ENCODE measurements at places on chromosomes 2 and 18.

GRCh38 chr2:241509155-241509784, 886 bp upstream of the STK25 start:
- DNase-seq, result no peak

DNA sequence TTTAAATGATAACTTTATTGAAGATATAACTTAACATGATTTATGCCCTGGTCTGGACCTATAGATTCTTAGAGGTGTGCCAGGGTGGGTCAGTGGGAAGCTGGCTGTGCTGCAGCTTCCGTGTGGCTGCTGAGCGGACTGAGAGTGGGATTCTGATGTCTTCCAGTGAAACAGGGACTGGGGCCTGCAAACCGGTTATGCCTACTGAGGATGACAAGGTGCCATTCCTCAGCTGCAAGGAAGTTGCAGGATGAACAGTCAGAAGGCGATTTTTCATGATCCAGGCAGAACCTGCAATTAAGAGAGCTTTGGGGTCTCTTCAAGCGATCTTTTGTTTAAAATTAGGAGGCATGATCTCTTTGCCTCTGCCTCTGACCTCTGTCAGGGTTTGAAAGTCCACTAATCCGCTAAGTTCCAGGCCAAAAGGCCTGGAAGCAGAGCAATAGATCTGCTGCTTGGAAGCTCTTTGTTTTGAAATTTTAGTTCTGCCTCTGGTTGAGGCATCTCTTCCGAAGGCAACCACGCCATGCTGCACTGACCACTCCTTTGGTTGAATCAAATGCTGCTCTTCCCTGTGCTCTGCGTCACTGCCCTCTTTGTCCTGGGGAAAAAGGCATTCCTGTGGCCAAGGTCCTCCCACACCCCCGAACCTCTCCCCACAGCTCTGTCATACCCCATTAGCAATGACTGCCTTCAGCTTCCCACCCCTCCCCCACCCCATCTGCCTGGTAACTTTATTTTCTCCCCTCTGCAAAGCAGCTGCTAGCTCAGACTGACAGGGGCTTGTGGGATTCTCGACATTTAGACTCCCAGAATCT, 2.0 kb downstream of the TMEM169 start:
- DNase-seq, result no peak

DNA sequence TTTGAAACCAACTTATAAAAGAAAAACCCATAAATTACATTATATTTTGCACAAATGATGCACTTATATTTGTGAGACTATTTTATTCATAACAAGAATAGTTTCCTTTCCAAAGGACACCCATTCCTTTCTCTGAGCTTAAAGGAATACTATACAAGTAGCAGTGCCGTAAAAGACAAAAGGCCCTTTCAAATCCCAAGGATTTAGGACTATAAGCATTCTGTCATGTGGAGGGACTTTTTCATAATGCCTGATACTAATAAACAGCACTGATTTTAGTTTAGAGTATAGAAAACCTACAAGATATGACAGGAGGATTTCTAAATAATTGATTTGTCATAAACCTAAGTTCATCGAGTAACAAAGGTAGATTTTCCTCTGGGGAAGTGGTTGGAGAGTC, 1134.2 kb upstream of the ZEB2 start:
- no peak for DNase-seq

DNA sequence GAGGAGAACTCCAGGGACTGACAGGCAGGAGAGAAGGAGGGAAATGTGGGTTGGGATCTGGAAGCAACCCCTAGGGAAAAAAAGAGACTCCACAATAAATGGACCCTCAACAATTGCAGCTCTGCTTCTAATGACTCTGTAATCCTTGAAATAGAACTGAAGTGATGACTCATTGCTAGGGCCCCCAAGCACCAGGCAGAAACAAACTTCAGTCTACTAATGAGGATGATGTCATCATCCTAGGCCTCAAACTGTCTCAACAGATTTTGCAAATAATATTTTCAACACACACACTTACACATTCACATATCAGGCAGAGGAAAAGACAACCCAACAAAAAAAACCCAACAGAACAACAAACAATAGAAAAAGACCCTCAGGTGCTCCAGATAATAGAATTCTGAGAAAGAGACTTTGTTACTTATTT, 143.3 kb downstream of the HDAC4 start:
- no peak for DNase-seq

GRCh38 chr2:239273280-239274234, 127.3 kb downstream of the HDAC4 start:
- DNase-seq, result no peak

DNA sequence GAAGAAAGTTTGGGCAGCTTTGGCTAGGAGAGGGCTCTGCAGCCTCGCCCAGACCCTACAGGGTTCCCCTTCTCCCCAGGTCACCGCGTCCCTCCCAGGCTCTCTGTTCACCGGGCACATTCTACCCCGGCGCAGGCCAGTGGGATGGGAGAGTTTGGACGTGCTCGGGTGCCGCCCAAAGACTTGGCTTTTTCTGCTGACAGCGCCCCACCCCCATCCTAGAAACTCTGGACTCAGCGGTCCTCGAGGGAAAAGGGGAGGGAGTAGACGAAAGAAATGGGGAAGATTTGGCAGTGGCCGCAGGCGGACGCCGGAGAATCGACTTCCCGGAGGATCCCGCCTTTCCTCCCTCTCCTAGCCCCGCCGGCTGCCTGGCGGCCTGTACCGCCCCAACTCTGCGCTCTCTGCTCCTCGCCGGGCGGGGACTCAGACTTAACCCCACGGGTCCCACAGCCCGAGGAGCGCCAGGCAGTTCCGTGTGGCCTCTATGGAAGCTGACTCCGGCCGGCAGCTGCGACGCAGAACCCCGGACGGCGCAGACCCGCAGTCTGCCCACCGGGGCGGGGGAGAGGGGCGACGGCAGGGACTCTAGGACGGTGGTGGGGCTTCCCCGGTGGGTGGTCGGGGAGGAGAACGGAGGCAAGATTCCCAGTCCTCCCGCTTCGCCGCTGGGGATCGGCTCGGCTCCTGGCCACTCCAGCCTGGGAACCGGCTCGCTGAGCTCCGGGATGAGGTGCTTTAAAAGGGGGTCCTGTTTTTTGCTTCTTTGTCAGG, 863 bp upstream of the SIX2 start:
- no peak for DNase-seq

DNA sequence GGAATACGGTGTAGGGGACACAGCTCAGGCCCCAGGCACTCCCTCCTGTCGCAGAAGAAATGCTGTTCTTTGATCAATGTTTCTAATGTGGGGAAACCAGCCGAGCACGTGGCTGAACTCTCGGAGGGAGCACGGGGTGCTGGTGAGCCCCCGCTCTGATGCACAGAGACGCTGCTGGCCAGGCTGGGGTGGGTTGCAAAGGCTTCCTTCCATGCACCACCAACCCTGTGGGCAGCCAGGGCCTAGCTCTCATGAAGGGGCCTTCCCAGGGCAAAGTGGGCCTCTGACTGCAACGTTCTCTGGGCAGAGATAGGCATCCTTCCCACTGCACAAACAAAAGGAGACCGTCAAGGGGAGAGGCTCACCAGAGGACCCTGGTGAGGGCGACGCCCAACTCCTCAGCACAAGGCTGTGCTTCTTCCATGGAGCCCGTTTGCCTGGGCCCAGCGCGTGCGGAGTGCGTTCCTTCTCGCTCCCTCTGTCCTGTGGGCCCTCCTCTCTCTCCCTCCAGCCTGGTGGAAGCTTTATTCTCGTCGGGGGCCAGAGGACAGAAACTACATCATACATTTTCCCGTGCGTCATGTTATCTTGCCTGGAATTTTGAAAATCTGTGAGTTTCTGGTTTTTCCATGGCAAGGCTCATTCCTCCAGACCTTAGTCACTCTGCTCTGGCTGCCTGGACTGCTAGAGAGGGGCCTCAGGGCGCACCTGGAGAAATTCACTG, 61.1 kb upstream of the SP3 start:
- DNase-seq, result no peak

DNA sequence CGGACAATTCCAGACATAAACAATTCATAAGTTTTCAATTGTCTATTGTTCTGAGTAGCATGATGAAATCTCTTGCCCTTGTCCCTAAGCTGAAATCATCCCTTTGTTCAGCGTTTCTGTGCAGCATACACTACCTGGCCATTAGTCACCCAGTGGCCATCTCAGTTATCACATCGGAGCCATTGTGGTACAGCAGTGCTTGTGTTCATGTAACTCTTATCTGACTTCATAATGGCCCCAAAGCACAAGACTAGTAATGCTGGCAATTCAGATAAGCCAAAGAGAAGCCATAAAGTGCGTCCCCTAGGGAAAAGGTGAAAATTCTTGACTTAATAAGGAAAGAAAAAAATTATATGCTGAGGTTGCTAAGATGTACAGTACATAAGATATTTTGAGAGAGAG, 127.2 kb downstream of the FHOD3 start:
- DNase-seq, result no peak

- no peak for DNase-seq
Measured at GRCh38 chr18:73261243-73261642, 393.5 kb upstream of the NETO1 start.

DNA sequence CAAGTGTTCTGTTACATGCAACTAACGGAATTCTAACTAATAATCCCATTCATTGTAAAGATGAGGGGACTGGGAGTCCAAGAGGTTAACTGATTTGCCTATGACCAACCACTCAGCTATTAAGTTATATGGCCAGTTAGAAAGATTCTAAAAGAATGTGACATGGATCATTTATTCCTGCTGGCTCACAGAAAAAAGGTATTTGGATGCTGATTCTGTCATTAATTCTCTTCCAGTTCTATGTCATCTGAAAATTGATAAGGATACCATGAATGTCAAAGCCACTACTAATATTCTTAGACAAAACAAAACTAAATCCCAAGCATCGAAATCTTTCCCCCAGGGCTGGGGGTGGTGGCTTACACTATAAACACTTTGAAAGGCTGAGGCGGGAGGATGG, 41.2 kb upstream of the GORASP2 start:
- no peak for DNase-seq

- DNase-seq, result no peak
Measured at GRCh38 chr2:24707143-24707542, 86.0 kb downstream of the PTRHD1 start.

- peak; percentile 43 for DNase-seq
Measured at GRCh38 chr2:39216346-39217191, 27.2 kb downstream of the CDKL4 start.

GRCh38 chr18:75830828-75831227, 403.3 kb upstream of the SMIM21 start:
- DNase-seq, result no peak

GRCh38 chr2:225010804-225011203, 31.5 kb downstream of the DOCK10 start:
- no peak for DNase-seq

GRCh38 chr2:3422161-3422779, 42.8 kb downstream of the TRAPPC12 start:
- no peak for DNase-seq

GRCh38 chr2:189337656-189338055, 103.6 kb upstream of the WDR75 start:
- DNase-seq, result no peak

DNA sequence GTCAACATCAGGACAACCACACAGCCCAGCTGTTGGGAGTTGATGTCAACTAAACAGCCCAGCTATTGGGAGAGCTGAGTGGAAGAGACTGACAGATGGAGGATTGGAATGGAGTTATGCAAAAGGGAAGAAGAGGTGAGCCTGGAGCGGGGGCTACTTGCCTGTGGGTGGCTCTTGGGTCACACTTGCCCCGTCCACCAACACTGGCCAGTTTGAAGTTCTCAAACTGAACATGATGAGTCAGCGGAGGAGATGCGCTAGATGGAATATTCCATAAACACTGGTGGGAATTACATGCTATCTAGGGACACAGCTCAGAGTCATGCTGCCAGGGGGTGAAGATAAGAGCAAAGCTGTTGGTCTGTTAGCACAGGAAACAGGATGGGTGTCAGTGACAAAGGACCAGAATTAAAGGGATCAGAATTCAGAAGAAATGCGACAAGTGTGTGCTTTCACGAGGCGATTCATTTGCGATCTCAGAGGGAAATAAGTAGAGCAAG, 33.2 kb upstream of the AGAP1 start:
- no peak for DNase-seq

- DNase-seq, result no peak
Measured at GRCh38 chr2:6442252-6442985, 423.3 kb downstream of the CMPK2 start.

- no peak for DNase-seq
Measured at GRCh38 chr2:199902486-199903110, 8.5 kb upstream of the C2orf69 start.

- DNase-seq, result no peak
Measured at GRCh38 chr2:30441023-30441422, 6.0 kb upstream of the LCLAT1 start.

DNA sequence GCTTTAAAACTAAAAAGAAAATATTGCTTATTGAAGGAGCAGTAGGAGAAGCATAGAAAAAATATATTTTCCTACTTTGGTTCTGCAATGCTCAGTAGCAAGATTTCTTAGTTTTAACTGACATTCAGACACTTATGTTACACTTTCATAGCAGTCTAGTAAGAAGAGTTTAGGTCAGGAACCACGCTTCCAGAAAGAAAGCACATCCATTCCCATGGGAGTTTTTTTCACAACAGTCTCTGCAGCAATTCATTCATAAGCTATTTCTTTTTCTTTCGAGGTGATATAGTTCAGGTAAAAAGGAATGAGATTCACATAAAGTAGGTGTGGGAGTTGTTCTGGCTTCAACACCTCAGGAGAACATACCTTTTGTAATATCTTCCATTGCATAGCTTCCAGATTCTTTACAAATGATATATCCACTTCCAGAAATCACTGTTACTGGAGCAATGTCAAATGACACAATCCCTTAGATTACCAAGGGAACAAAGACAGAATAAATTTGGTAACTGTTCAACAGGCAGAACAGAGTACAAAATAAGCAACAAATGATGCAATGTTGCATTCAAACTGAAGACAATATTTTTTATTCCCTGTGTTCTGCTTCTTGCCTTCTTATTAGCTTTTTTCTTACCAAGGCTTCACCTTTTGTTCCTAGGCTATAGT, 95.2 kb upstream of the GULP1 start:
- DNase-seq, result no peak

DNA sequence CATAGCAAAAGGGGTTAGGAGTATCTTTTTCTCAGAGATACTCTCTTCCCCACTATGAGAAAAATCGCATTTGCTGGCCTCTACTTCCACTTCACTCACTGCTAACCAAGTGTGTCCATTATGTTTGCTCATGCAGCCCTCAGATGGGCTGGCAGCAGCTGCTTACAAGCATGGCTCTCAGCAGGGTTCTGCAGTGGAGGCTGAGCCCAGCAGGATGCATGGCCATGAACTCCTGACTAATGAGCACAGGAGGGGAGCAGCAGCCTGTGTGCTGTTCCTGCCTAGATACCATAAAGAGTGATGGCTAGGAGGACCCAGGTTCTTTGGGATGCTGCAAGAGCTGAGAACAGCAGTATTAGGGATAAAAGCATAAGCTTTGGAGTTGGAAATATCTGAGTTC, 316.9 kb upstream of the THSD7B start:
- no peak for DNase-seq

GRCh38 chr18:35389095-35389618, 12.0 kb upstream of the ZNF396 start:
- DNase-seq, result no peak

GRCh38 chr2:240832921-240833494, 13.0 kb upstream of the KIF1A start:
- no peak for DNase-seq
